ENCODE measurements at places on chromosomes 4 and X.

DNA sequence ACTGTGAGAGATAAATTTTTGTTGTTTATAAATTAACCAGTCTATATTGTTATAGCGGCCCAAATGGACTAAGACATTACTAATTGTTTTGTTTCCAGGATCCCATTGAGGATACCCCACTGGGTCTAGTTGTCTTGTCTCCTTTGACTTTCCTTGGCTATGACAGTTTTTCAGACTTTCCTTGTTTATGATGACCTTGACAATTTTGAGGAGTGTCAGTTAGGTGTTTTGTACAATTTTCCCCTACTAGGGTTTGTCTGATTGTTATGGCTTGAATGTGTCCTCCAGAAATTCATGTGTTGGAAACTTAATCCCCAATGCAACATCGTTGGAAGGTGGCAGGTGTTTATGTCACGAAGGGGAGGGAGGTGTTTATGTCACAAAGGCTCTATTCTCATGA is 89.6 kb upstream of the PITX2 start:
- no peak for DNase-seq

GRCh38 chr4:73139991-73140390 is 70.5 kb upstream of the COX18 start:
- no peak for DNase-seq

GRCh38 chr4:178309890-178310289 is 867.7 kb upstream of the AGA start:
- DNase-seq, result no peak

DNA sequence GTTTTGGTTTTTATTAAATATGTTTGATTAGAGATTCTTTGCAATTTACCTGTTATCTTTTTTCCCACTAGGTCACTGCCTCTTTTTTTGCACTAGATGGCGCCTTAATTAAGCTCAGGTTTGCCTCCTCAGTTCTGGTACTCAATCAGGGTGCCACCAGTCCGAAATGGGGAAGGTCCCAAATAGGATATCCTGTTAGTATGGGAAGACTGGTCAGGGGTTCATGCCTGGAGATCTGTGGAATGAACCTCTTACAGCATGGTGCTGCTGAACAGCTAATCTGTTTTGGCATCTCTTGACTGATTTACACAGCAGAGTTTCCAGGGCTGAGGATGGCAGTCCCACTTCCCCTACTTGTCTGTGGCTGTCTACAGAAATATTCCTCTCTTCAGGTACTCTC is 24.2 kb upstream of the VSIG1 start:
- no peak for DNase-seq

DNA sequence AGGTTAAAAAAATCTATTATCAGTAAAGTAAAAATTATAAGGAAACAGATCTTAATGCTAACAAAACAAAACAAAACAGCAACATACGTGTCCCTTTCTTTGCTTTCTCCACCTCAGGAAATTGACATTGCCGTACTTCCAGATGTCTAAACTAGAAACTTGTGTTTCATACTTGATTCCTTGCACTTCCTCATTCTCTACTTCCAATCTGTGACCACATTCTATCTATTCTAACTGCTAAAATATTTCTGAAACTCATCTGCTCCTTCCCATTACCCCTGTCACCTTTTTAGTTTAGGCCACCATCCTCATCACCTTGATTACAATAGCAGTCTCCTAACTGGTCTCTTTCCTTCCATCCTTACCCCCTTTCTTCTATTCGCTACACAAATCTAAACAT is 22.5 kb upstream of the RPA4 start:
- DNase-seq, result no peak

- no peak for DNase-seq
These were observed 52.7 kb upstream of the FTHL17 start for GRCh38 chrX:31124536-31124935.

DNA sequence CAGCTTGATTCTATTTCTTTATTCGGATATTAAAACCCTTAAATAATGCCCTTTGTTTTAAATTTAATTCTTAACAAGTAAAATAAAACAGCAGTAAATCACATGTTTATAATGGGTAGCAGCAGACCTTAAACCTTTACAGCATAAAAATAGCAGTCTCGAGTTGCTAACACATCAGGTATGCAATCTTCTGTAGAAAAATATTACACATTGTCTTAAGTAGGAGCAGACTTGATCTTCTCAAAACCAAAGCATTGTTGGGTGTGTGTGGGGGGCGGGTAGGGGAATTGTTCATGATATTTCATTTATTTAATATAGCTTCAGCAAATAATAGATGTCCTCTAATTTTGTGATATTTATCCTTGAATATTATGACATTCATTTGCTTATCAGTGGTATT is 331.4 kb downstream of the PCDH7 start:
- DNase-seq, result no peak

DNA sequence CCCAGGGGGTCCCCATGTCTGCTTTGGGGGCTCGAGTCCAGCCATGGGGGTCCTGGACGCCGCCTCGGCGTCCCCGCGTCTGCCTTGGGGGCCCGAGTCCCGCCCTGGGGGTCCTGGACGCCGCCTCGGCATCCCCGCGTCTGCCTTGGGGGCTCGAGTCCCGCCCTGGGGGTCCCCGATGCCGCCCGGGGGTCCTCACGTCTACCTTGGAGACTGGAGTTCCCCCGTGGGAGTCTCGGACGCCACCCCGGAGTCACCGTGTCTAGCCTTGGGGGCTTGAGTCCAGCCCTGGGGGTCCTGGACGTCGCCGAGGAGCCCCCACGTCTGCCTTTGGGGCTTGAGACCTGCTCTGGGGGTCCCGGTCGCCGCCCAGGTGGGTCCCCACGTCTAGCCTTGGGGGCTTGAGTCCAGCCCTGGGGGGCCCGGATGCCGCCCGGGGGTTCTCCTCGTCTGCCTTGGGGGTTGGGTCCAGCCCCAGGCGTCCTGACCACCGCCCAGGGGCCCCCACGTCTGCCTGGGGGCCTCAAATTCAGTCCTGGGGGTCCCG is 1.1 kb upstream of the GTPBP6 start:
- DNase-seq, result peak; percentile 26

GRCh38 chr4:40678421-40678820 is 48.8 kb upstream of the RBM47 start:
- no peak for DNase-seq

DNA sequence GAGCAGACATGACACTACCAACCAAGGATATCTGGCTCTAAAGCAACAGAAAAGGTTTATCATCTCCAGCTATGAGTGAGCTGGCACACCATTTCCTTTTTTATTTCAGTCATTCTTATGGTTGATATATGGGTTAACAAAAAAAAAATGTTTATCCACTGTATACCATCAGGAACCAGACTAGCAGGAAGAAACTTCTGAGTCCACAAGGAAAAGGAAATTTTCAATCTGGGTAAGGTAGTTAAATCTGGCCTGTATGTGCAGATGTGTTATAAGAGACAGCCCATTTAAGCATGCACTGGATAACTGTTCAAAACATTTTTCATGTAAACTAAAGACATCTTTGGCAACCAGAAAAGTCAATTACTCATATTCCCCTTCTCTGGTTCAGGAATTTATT is 35.0 kb downstream of the AMMECR1 start:
- DNase-seq, result no peak

GRCh38 chrX:64977830-64978229 is 1.6 kb upstream of the ZC4H2 start:
- no peak for DNase-seq

DNA sequence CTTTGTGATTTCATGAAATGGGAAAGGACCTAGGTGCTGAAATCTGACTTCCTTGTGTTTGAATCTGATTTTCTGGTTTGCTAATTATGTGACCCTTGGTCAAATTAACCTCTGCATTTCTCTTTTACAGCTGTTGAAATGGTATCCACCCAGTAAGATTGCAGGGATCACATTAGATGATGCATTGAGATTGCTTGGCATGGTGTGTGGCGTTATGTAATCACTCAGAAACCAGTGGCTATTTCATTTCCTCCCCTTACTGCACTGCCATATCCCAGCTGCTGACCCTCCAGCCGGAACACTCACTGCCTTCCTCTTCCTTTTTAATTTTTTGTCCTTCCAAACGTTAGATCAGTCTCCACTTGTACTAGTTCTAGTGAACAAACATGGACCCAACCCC is 79.0 kb downstream of the KLHL8 start:
- DNase-seq, result no peak

- DNase-seq, result no peak
These were observed 94.2 kb upstream of the TEX13D start for GRCh38 chrX:124238268-124238667.

GRCh38 chrX:8313844-8314243 is 142.8 kb upstream of the VCX2 start:
- no peak for DNase-seq

DNA sequence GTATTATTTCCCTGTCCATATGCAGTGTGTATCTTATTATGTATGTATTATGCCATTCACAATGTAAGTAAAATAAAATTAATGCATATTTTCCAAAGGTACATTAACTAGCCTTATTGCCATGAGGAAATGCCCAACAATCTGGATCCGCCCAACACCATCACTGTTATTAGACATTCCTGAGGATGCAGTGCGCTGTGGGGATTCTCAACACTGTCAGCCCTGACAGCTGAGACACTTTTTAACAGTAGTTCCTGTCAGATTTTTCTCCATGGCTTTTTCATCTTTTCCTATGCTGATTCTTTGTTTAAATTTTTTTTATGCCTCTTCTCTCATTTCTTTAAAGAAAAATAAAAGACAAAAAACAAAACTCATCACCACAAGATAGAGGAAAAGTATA is 1632.9 kb upstream of the PABPC4L start:
- no peak for DNase-seq

- DNase-seq, result no peak
These were observed 121.1 kb upstream of the ATP6AP2 start for GRCh38 chrX:40459571-40460158.

DNA sequence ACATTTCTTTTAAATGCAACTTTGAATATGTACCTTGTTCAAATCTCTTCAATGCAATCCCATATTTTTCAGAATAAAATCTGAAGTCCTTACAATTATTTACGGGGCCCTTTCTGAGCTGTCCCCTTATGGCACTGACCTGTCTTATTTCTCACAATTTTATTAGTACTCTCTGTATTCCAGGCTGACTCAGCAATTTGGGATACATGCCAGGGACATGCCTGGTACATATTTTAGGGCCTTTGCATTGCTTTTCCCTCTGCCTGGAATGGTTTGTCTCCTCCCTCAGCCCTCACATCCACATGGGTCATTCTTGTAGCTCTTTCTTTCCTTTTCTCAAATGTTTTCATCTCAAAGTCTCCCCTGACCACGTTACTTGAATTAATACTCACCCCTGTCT is 172.2 kb upstream of the TECRL start:
- no peak for DNase-seq

DNA sequence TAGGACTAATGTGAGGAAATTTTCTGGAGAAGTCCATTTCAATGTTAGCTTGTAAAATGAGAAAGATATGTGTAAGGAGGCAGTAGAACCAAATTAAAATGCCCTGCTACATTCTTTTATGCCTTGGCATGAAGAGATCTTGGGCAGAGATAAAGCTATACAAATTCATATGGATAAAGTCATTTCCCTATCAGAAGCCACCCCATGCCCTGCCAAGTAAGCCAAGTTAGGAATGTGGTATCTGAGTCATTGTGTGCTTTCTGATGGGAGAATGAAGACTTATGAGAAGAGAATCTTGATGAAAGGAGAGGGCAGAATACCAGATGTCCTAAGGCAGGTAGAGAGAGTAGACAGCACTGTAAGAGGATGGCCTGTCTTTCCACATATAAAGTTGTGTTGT is 83.7 kb downstream of the TEX13A start:
- DNase-seq, result no peak

- no peak for DNase-seq
These were observed 41.1 kb upstream of the HPGD start for GRCh38 chr4:174563399-174563798.

- DNase-seq, result no peak
These were observed 23.2 kb downstream of the DIAPH2 start for GRCh38 chrX:96707804-96708203.

- no peak for DNase-seq
These were observed 41.1 kb downstream of the RFC1 start for GRCh38 chr4:39324897-39325613.

DNA sequence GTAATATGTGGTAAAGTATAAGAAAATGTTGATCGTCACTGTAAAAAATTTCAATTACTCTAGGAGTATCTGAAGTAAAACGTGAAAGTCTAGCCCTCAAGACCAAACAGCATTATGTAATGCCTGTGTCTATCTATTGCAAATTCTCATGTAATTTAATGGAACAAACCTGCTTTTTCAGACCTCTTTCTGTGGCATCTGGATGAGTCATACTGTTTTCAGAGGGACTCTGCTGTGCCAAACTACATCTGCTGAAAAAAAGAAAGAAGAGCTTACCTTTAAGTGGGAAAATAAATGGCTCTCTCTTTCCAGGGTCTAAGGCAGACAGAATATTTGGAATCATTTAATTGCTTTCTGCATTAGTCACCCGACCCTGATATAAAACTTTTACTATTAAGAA is 89.8 kb upstream of the ARMCX2 start:
- no peak for DNase-seq

GRCh38 chrX:103628386-103629317 is at the start of gene TCEAL1:
TSS of gene TCEAL1 (plus strand) at chrX:103628975. CDS start at chrX:103629917, 942 bp downstream.
- peak; percentile 29 for DNase-seq

GRCh38 chrX:153491351-153491914 is 3.3 kb upstream of the BGN start:
- no peak for DNase-seq

DNA sequence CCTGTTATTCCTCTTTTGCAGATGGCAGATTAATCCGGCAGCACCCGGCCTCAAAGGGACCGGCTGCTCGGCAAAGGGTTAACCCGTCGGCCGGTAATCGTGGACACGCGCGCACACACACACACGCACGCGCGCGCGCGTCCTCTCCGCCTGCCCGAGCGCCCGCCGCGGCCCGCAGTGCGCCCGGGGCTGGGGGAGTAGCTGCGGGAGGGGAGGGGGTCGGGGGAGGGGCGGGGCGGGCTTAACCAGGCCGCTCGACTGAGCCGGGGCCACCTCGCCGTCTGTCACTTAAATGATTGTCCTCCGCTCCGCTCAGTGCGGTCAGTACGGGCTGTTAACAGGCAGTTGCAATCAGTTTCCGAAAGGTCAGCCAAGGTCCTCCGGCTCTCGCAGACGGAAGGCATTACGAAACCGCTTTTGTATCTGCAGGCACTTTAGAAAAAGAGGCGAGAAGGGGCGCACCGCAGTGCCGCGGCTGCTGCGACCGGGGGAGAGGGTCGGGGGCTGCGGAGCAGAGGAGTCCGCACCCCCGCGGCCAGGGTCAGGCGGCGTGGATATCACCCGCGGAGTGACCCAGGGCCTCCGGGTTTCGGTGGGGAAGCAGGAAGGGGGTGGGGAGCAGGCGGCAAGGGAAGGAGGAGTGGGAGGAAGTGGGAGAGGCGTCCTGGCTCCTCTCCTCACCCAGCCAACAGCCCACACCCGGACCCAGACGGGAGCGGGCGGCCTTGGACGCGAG is 57.3 kb upstream of the BCOR start:
- no peak for DNase-seq

- no peak for DNase-seq
These were observed 11.7 kb downstream of the CTAG1B start for GRCh38 chrX:154607370-154607769.

GRCh38 chr4:146661367-146661766 is 22.7 kb downstream of the POU4F2 start:
- no peak for DNase-seq

GRCh38 chr4:95705323-95705722 is 134.6 kb upstream of the PDHA2 start:
- no peak for DNase-seq

GRCh38 chrX:70279081-70279480 is 2.9 kb upstream of the RAB41 start:
- no peak for DNase-seq

Measured in stimulated activated CD4-positive, alpha-beta T cell treated with anti-CD3 and anti-CD28 coated beads, Interleukin-4, amount 100 ng/mL, for 1 hour (primary cell).